Neural crest cell (in vitro differentiated cells): ENCODE measurements at places on chromosomes 1 and 21. TPM values are rescaled to one million over a fixed set of nuclear protein-coding genes. Genes with fewer than 3 reads are reported as not detected.

The LORICRIN gene
- not detected in 2 replicates for total RNA-seq

The BRINP2 gene
- 1.3 and 1.4 TPM in 2 replicates for total RNA-seq

The LCE1F gene
- total RNA-seq, result not detected in 2 replicates

The GIPC2 gene
- not detected in 2 replicates for total RNA-seq

The LAMC1 gene
- 82.0 and 85.8 TPM in 2 replicates for total RNA-seq

DNA sequence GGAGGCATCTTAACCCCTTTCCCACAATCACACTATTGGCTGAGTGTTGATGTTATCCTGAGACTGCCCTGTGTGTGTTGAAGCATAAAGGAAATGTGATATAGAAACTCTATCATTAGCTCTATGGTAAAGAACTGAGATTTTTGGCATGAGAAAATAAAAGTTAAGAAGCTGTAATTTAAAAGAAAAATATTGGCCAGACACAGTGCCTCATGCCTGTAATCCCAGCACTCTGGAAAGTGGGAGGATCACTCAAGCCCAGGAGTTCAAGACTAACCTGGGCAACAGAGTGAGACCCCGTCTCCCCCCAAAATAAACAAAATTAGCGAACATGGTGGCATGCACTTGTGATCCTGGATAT is 14.2 kb upstream of the RIPK4 start:
- DNase-seq, result no peak

- DNase-seq, result no peak
These were observed 34.7 kb upstream of the POFUT2 start for GRCh38 chr21:45322231-45322959.

GRCh38 chr1:192631749-192632148 is 4.2 kb upstream of the RGS13 start:
- DNase-seq, result no peak

GRCh38 chr21:43928222-43929125 is 63.5 kb downstream of the AGPAT3 start:
- DNase-seq, result no peak

DNA sequence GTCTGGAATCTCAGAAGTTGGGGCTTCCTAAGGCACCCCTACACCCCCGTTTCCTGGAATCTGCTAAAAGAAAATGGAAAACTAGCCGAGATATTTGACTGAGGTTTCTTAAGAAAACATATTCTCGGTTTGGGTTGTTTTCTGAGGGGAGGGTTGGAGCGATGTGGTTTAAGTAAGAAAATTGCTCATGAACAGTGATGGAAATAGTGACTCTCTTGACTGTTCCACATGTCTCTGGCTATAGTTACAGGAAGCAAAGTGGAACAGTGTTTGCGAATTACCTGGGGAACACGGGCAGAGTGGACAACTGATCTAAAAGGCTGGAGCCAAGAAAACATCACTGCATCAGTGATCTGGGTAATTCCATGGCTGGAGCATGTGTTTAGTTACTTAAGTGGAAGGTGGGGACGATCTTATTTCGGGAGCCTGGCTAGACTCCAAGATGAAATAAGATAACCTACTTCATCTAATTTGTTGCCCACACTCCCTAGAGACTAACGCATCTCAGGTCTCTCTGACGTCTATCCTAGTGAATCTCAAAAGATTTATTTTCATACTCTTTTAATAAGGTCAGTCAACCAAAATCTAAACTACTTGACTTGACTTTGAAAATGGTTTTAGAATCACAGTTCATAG is 92.4 kb downstream of the KCNJ15 start:
- DNase-seq, result no peak

DNA sequence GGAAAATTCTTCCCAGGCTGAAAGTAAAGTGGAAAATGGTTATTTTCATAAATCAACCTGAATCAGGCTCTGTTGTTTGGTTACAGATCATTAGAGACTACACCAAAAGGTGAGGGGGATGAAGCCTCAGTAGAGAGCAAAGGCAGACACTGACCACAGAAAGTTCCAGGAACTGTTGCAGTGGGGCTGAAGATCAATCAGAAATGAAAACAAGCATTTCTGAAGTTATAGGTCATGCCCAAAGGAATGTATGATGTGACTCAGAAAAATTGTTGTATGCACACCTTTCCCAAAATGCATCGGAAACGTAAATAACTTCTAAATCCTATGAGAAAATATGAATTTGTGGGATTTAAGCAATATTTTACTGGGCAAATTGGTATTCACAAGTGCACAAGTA is 63.3 kb downstream of the FYB2 start:
- DNase-seq, result no peak

DNA sequence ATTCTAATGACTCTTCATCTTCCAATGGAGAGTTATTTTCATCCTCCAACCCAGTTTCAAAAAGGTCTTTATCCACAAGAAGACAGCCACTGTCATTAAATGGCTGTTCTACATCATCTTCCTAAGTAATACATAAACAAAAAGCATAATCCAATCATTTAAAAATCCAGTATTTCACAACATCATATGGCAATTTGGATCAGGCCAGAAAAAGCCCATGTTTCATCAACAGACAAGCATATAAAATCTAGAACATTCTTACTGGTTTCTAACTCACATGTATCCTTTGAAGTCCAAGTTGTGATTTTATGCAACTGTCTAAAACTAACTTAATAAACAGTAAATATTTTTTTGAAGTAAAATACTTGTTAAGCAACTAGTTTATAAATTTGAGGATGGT is 6.6 kb downstream of the CLSPN start:
- DNase-seq, result no peak

GRCh38 chr1:23809751-23810171 is 9.2 kb upstream of the GALE start:
- DNase-seq, result peak; percentile 55
